ENCODE measurements at places on chromosomes 1 and 21.
A peak's percentile ranks its signal among the peaks of the same experiment; 100 is the strongest.

DNA sequence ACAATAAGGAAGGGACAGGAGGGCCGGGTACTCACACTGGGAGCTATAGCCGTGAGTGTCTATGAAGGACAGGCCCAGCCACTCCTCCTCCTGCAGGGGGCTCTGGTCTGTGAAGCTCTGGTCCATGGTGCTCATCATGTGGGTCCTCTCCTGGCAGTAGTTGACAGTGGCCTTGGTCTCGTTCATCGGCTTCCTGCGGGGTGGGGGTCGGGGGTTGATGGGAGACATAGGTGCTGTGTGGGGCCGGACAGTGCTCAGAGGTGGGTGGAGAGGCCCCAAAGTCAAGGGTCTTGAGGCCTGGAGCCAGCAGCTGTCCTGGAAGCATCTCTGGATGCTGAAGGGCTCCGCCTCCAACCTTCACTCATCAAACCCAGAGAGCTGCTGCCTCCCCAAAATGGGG, 260.4 kb downstream of the PTPRU start:
- no peaks in the 10 kb centered on the region for H3K4me1 ChIP-seq
- H3K4me3 ChIP-seq, result no peak overlapping the region
- no peaks in the 10 kb centered on the region for H3K27me3 ChIP-seq
- no peak for DNase-seq

GRCh38 chr1:39105841-39106765, 80.0 kb downstream of the NDUFS5 start:
- peaks cover 77% of the 10 kb centered on the region for H3K4me1 ChIP-seq
- H3K27me3 ChIP-seq, result no peaks in the 10 kb centered on the region
- peak overlapping the region; percentile 96 for H3K27ac ChIP-seq
- H3K4me3 ChIP-seq, result peak overlapping the region; percentile 99

GRCh38 chr1:150613061-150613920, 16.1 kb downstream of the ENSA start:
- H3K27ac ChIP-seq, result peak overlapping the region; percentile 82
- H3K27me3 ChIP-seq, result no peaks in the 10 kb centered on the region
- H3K4me1 ChIP-seq, result peaks cover 56% of the 10 kb centered on the region
- peaks cover 12% of the 10 kb centered on the region for H3K36me3 ChIP-seq

- H3K27ac ChIP-seq, result no peak overlapping the region
- no peak for DNase-seq
- H3K36me3 ChIP-seq, result no peaks in the 10 kb centered on the region
- no peak overlapping the region for H3K4me3 ChIP-seq
Measured at GRCh38 chr1:118564961-118565703, 380.1 kb upstream of the SPAG17 start.
